Left kidney (tissue), 8 donors: ENCODE measurements at places on chromosomes 6 and 20.

DNA sequence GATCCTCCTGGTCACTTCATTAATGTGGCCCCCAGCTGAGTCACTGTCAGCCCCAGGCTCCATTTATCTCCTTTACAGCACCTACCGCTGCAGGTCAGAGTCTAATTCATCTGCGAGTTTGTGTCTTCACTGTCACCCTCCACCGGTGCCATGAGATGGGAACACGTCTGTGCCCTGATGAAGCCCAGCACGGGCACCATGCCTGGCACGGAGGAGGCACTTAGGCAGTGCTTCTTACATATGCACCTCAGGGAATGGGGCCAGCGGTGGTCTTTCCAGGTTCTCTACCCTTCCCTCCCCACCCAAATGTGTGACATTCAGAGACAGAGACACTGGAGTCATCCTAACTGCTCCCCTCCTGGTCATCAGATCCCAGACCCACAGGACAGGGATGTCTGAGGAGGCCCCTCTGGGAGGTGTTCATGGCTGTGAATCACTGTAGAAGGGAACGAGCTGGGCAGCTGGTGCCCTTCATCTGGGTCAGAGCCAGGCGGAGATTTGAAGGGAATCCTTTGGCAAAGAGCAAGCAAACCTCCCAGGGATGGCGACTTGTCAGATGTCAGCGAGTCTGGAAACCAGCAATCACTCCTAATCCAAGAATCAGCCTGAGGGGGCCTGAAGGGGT, 364.6 kb downstream of the PREX1 start:
- DNase-seq = no peak

DNA sequence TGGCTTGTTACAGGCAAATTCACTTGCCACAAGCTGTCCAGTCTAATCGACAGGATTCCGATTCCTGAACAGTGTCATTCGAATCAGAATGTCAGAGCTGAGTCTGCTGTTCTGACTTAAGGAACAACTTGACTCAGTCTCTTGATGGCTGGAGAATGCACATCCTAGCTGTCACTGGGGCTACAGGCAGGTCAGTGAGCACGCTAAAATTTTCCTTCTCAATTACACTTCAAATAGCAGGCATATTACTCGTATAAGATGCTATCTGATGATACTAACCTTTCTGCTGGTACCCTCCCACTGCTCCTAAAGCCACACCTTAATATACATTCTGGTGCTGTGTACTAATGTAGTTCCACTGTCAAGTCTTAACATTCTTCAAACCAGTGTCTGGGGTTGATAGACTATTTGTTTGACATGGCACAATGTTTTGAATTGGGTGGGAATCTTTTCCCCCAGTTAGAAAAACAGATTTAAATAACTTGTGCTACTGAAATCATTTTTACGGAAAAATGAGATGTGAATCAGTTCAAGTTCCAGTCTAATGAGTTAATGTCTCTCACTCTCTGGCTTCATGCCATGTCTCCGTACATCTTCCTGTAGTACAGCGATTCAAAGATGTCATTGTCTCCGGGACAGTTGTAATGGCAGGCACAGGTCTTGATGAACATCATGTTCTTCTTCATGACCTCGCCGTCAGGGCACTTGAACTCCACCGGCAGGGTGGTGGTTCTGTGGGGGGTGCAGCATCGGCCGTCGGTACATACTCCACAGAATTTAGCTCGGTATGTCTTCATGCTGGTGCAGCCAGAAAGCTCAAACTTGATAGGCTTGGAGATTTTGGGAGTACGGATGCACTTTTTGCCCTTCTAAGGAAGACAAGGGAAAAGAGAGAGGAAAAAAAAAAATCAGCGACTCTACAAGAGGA, 2.2 kb downstream of the CCN2 start:
- DNase-seq = no peak

- DNase-seq = no peak
These were observed 8.4 kb downstream of the ENTPD6 start for GRCh38 chr20:25203871-25204320.

DNA sequence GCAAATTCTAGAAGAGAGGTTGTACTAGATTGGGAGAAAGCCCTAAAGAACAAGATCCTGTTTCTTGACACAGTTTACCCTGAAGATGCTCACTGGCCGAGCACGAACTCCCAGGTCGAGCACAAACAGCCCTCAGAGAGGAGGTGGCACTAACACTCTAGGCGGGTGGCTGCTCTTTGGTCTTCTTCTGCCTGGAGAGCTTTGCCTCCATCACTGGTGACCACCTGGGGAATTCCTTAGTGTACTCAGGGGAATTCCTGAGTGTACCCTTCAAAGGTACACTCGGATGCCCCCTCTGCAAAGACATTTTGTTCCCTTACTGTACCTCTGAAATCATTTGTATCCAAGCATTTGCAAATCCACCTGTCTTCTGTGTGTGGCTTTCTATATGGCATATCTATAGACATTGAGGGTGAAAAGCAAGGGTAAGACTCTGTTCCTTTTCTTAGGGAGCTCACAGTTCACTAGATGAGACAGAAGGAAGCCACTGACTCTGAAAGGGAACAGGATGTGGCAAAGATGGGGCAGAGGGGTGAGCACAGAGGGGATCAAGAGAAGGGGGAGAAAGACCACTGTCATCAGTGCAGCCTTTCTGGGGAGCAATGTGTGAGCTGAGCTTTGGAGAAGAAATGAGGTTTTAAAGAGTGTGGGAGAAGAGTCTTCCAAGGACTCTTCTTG, 169.8 kb upstream of the PROKR2 start:
- DNase-seq = no peak

- no peak for DNase-seq
These were observed 9.3 kb upstream of the NQO2 start for GRCh38 chr6:2990248-2990931.

DNA sequence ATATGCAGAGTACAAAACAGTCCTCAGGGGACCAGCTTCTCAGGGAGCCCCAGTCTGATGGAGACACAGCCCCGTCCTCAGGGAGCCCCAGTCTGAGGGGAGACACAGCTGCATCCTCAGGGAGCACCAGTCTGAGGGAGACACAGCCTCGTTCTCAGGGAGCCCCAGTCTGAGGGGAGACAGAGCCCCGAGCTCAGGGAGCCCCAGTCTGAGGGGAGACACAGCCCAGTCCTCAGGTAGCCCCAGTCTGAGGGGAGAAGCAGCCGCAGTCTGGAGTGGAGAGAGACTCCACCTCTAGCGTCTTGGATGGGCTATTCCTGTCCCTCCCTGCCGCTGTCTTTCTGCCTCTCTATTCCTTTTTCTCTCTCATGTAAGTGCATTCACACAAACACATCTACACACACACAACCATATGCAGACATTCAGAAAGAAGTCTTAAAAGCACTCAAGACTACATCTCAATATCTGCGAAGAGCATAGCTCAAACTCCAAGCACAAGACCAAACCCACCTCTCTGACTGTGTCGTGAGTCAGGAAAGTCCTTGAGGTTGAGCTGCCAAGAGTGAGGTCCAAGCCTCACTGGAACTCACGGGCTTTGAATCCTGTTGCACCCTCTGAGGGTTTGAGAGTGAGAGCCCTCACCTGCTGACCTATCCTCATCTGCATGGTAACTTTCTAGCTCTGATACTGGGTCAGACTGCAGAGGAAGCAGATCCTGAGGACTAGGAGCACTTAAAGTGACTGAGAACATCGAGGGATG, 53.1 kb upstream of the SAYSD1 start:
- DNase-seq = no peak

DNA sequence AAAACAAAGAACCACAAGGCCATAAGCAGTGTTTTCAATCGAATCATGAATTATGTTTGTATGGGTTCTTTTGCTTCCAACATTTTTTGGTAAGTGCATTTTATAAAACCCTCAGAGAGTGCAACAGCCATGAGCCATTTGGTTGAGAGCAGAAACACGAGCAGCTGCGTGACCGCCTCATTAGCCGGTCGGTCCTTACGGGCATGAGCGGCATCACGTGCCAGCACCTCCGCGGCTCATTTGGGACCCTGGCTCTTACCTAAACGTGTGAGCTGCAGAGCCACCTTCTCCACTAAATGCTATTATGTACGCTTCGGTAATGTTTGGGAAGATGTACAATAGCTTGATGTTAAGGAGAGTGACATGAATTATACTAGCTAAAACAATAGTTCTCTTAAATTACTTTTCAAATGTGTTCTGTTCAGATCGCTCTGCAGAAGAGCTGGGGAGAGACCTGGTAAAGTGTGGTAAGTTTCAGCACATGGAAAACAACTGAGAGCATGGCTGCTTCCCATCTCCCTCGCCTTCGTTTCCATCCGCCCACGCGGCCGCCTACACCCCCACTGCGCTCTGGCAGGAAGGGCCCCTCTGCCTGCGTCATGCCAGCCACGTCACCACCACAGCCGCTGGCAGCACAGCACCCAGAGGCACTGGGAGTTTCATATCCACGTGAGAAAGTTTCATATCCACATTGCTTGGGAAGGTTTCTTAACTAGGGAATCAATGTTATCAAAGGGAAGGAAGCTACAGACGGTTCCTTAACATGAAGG, 23.7 kb upstream of the PDE10A start:
- no peak for DNase-seq

- DNase-seq = no peak
These were observed 22.3 kb upstream of the HLA-DQA2 start for GRCh38 chr6:32718879-32719278.

- no peak for DNase-seq
These were observed 113.2 kb downstream of the FAM83B start for GRCh38 chr6:54959820-54960219.

DNA sequence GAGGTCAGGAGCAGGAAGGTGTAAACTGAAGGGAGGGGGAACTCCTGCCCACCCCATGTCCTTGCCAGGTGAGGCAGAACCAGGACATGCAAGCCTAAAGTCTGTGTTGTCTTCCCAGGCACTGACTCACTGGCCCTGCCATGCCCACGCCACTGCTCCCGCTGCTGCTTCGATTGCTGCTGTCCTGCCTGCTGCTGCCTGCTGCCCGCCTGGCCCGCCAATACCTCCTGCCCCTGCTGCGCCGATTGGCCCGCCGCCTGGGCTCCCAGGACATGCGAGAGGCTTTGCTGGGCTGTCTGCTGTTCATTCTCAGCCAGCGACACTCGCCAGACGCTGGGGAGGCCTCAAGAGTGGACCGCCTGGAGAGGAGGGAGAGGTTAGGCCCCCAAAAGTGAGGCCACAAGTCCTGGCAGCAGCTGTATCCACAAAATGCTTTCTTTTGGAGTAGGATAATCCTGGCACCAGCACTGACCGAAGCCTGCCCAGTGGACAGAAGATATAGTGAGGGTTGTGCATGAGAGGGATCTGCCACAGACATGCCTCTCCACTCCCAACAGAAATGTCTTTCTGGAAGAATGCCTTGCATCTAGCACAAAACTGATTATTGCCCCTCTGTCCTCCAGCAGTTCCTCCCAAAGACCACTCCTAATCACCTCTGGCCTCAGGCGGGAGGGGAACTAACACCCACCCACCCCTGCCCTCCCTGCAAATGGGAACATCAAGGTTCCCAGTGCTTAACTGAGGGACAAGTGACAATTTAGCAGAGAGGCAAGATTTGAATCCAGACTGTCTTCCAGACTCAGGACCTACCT, 812 bp downstream of the MYMX start:
- DNase-seq = no peak

DNA sequence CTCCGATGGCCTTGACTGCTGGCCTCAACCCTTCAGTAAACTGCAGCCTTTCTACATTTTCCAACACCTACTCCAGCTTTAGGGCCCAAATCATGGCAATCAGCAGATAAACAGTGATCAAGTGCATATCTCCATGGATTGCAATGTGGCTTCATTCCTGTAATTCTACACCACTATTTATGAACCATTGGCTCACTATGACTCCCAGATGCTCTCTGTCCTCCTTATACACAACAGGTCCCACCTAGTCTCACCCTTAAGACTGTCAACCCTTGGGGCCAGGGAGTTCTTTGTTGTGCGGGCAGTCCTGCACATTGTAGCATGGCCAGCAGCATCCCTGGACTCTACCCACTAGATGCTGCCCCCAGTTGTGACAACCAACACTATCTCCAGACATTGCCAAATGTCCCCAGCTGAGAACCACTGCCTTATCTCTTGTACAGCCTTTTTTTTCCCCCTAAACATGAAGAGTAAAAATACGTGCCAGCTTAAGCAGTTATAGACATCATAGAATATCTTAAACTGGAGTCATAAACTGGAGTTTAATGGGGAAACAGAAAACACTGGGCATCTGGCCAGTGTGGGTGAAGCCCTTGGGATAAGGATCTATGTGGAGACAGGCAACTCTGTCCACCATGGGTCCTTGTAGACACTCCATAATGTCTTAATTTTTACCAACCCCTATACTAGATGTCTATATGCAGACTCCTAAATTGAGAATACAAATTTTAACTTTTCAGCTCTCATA, 21.1 kb downstream of the MRPL14 start:
- no peak for DNase-seq

GRCh38 chr6:133726188-133726587, 162.7 kb upstream of the TCF21 start:
- no peak for DNase-seq

- no peak for DNase-seq
These were observed 34.0 kb downstream of the VEGFA start for GRCh38 chr6:43803783-43804549.

DNA sequence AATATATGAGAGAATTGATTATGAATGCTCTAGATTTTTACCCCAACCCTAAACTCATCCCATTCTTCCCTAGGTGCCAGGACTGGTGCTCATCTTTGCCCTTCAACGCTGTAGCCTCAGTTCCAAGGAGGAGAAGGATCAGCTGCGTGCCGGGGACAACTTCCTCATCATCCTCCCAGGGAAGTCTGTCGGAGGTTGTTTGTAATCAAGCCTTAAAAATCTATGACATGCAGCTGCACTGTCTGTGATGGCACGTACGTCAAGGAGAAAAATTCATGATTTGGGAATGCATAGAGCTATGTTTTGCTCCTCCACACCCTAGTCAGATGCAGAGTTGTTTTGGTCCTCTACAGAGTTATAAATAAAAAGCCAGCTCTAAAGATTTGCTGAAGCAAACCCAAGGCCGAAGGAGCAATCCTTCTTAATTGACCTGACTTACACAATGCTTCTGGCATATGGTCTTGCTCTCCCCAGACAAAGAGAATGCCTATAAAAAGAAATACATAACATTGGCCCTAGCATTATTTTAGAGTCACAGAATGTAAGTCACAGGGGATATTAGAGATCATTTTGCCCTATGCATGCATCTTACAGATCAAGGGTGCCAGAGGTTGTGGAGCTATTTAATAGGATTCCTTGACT, 244.2 kb downstream of the HIVEP2 start:
- DNase-seq = no peak

GRCh38 chr20:56924292-56925081, 295.4 kb downstream of the TFAP2C start:
- peak; percentile 24 for DNase-seq
